ENCODE measurements at places on chromosomes 12 and 14.

GRCh38 chr14:54754623-54755386 lies 147.8 kb downstream of the GCH1 start:
- DNase-seq: no peak

GRCh38 chr14:52936437-52936836 lies 14.4 kb downstream of the FERMT2 start:
- no peak for DNase-seq

DNA sequence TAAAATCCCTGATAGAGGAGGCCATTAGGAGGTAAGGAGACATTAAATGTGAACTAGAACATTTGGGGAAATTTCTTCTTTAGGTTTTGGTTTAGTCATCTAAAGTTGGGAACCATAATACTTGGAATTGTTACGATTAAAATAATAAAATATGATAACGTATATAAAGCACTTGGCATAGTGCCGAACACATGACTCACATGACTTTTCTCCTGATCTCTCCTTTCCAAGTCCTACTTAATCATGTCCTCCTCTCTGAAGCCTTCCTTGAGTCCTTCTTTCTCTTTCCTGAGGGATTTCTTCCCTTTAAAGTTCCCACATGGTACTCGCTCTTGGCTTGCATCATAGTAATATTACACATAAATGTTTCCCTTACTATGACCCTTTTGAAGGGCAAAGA lies 20.0 kb downstream of the BEST3 start:
- no peak for DNase-seq

- no peak for DNase-seq
These were observed 31.7 kb upstream of the TUBA1C start for GRCh38 chr12:49232940-49233841.

DNA sequence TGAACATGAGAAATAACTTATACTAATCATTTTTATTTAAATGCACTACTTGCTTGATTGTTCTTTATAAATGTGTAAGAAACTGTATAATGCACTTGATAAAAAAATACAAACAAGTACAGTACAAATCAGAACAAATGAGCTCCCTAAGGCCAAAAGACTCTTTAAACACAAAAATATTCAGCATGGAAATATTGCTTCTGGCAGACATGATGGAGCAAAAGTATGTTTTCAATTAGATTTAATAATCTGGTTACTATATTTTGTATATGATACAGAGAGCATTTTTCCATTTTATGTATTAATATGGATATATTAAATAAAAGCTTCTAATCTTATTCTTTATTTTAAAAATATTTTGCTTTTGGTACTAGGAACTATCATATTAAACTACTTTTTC lies 800.2 kb upstream of the LRFN5 start:
- no peak for DNase-seq

DNA sequence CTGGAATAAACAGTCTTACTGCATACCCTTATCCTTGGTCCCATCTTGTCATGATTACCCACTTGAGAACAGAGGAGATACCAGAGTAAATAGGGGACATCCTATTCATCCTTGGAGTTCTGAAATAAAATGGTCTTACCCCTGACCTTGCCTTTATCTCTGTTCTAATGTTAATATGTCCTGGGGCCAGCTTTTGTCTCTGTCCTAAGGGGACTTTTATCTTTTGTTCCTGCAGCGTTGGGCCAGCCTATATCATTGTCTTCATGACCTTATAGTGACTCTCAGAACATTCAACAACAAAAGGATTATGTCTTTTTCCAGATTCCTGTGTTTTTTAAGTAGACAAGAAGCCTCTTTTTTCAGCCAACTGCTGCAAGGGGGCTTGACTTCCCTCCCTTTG lies 1057.5 kb downstream of the LRFN5 start:
- no peak for DNase-seq

- DNase-seq: no peak
These were observed 1.8 kb upstream of the AKT1 start for GRCh38 chr14:104797115-104798044.

DNA sequence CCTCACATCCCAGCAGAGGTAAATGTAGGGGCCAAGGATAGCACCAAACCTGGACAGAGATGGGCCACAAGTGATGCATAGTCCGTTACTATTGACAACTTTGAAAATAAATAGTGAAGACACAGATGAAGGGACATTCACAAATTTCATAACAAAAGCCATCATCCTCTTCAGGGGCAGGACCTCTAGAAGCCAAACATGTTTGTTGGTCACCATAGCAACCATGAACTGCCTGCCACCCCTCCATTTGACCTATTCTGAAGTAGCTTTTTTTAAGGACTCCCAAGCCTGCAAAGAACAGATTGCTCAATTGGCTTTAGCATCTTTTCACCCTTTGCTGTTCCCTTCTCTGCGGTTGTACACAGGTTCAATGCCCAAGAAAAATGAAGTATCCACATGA lies 35.7 kb upstream of the MDM1 start:
- no peak for DNase-seq

DNA sequence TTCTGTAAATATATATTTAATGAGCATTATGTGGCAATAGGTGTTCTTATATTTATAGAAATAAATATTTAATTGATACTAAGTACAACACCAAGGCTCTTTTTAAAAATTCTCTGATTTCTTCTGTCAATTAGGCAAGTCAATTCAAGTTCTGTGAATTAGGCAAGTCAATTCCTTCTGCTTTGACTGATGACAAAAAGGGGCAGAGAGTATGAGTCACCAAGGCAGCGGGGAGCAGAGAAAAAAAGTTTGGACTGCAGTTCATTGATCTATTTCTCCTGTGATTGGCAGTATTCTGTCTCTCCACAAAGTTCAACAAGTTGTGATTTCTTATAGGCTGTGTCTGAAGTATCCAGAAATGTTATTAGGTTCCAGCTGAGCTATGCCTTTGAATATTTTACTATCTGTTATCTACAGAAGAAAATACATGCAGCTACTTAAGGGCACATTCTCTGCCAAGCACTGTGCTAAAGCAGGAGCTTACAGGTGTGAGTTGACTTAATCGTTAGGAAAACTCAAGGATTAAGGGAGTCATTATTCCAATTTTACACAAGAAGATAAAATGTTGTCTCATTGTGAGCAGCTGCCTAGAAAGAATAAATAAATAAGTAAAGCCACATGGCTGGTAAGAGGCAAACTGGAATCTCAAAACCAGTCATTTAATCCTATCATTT lies 206.4 kb upstream of the ALG10B start:
- DNase-seq: no peak

- no peak for DNase-seq
These were observed 180.0 kb upstream of the RGS6 start for GRCh38 chr14:71752111-71752738.

GRCh38 chr12:106760184-106760531 lies 14.3 kb upstream of the RIC8B start:
- DNase-seq: no peak

DNA sequence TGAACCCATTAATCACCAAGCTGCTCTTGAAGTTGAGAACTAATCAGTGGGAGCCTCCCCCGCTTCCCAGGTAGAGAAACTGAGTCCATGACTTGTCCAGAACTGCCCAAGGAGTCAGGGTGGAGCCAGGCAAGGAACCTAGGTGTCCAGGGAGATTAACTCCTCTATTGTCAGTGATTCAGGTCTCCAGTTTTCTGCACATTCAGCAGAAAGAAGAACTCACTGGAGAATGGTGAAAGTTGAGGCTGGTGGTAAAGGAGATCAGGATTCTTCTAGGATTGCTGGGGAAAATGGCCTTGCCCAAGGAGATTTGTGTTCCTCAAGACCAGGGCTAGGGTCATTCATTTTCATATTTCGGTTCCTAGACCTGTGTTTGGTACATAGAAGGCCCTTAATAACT lies 87.2 kb upstream of the CISTR start:
- no peak for DNase-seq

DNA sequence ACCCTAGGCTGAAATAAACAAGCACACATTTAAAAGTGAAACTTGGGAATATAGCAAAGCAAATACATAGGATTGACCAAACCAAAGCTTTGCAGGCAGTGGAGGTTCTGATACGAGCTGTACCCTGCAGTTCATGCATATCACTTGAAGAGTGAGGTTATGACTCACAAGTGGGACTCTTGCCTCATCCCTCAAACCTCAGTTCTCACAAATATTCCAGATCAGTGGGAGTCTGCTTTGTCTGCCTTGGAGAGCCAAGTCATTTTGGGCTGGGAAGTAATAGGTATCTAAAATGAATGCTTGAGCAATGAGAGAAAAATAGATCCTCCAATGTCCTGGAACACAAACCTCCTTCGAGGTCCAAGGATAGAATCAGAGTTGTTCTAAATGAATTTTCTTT lies 116.4 kb downstream of the LRIG3 start:
- no peak for DNase-seq

GRCh38 chr12:1779783-1780182 lies 40.6 kb upstream of the LRTM2 start:
- no peak for DNase-seq

DNA sequence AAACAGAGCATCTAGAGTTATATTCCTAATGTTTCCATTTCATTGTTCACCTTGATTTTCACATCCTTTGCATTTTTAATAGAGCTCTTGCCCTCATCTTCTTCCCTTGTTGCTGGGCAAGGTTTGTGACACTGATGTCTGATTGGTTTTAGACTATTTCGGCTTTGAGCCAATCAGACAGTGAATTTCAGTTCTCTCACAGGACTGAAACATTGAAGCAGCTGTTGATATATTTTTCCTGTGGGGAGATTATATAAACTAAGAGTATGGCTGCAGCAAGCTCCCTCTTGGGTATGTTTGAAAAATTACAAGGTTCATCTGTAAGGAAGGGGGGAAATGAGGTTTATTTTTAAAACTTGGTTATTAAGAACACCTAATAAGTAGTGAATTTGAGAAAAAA lies 51.2 kb downstream of the ATF7IP start:
- DNase-seq: no peak

DNA sequence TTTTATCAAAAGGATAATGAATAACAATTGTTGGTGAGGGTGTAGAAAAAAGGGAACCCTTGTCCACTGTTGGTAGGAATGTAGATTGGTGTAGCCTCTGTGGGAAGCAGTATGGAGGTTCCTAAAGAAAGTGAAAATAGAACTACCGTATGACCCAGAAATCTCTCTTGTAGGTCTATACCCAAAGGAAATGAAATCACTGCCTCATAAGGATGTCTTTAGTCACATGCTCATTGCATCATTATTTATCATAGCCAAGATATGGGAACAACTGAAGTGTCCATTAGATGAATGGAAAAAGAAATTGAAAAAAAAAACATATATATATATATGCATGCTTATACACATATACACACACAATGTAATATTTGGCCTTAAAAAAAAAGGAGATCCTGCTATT lies 158.8 kb upstream of the NPAS3 start:
- DNase-seq: no peak

- DNase-seq: no peak
These were observed 104.4 kb upstream of the PRB2 start for GRCh38 chr12:11499806-11500187.

- no peak for DNase-seq
These were observed 628.7 kb downstream of the RPS29 start for GRCh38 chr14:48957486-48957885.

- no peak for DNase-seq
These were observed 19.2 kb downstream of the PACS2 start for GRCh38 chr14:105333613-105334364.

GRCh38 chr14:69066396-69067171 lies 86.3 kb downstream of the DCAF5 start:
- no peak for DNase-seq

DNA sequence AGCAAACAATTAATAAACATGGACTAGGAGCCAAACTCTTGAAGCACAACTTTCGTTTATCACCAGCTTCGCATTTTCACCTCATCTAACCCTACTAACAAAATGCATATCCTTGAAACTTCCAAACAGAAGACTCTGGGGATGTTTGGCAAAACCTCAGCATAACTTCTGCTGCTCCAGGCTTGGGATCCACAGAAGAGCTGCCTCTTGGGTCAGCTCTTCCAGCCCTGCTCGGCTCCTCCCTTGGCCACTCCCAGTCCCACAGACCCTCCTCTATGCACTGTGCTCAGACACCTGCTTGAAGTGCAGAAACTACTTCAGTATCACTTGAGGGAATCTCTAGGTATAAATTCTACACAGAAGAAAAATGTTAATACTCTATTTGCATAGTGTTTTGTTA lies 110.0 kb upstream of the AMIGO2 start:
- DNase-seq: no peak

- no peak for DNase-seq
These were observed 13.6 kb upstream of the TEX22 start for GRCh38 chr14:105384605-105385321.

- DNase-seq: no peak
These were observed 473.8 kb downstream of the RAD51B start for GRCh38 chr14:68293404-68293803.

DNA sequence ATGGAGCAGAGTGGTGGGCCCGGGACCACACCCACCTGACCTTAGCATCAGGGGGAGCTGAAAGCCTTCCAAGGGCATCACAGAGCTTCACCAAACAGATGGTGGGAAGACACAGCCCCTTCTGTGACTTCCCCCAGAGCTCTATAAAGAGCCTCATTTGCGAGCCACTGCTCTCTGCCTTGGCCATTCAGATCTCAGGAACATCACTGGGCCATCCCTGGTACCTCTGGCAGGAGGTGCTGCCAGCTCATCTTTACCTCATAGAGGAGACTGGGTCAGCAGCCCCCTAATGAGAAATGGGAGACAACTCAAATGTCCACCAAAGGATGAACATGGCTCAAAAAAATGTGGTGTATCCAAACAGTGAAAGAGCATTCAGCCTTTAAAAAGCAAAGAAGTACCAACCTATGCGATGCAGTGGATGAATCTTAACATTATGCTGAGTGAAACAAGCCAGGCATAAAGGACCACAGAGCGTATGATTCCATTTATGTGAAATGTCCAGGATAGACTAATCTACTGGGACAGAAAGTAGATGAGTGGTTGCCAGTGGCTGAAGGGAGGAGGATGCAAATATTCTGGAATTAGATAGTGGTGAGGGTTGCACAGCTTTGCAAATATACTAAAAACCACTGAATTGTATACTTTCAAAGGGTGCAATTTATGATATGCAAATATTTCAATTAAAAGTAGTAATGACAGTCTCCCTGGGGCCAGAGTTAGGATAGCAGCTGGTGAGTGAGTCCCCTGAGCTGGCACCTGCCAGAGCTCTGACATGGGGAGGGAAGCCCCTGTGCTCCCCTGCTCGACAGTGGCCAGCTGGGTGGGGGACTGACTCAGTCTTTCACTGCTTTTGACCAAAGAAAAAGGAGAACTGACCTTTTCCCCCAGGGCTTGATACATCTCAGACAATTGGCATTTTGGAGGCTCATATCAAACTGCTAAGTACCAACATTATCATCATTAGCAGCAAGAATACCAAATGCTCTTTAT lies 116.6 kb downstream of the GCH1 start:
- no peak for DNase-seq

- DNase-seq: no peak
These were observed 20.5 kb upstream of the GPR132 start for GRCh38 chr14:105085766-105086165.

DNA sequence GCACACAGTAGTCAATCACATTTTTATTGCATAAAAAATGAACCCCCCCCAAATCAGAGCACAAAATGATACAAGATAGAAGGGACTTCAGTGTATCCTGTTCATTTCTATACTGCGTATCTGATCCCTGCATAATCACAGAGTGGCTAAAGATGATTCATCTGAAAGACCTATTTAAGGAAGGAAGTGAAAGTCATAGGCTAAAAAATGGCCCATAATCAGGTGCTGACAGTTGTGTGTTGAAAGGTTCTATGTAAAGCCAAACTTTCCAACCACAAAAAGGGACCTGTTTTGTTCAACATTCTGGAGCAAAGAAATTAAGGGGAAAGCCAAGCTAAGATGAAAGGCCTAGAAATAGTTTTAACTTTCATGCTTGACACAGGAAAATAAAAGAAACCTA lies 147.8 kb upstream of the ATP2B1 start:
- DNase-seq: no peak
